Stimulated activated CD8-positive, alpha-beta memory T cell treated with anti-CD3 and anti-CD28 coated beads, Interleukin-4, amount 100 ng/mL, for 24 hours (primary cell): ENCODE measurements at places on chromosomes 16 and 17.

DNA sequence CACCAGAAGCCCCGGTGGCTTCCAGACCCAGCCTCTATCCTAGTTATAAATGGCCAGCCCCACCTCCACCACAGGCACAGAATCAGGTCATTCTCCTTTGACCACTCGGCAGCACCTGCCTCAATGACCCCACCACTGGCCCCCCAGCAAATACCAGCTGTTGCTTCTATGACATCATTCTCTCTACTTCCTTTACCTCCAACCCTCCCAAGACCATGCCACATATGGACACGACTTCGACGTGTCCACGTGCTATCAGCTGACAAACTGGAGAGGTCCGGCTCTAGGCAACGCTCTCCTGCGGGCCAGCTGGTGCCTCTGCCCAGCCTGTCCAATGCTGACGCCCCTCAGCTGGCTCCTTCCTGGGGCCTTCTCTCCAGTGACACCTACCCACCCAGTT lies 5.9 kb downstream of the ALYREF start:
- no peak for DNase-seq

DNA sequence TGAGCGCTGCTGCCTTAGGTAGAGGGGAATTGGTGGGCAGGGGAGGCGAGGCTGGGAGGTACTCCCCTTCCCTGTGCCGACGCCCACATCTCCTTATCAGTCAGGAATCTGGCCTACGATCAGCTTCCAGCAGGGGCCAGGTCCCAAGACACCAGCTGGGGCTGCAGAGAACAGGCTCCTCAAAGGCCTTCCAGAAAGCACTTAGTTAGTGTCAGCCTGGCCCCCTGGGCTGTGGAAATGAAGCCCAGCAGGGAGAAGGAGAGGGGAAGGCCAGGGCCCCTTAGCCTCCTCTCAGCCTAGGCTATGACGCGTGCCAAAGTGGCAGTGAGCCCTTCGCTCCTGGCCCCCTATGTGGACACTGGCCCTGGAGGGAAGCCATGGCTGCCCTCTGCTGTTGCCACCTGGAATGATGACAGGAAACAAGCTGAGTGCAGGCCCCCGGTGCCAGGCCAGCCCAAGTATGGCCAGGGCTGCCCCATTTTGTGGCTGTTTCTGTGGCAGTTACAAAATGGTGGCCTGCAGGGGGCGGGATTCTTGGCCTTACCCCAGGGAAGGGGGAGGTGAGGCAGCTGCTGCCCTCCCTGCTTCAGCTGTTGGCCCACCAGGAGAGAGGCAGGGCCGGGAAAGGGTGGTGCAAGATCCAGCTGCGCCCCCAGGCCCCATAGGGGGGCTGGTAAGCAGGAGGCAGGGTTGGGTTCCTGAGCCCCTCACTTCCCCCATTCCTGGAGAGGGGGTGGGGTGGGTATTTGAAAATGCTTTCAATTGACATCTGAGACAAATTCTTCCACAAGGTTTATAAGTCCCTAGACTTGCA lies 11.3 kb downstream of the TBX4 start:
- DNase-seq, result no peak

- DNase-seq, result no peak
Measured at GRCh38 chr17:75367312-75367711, 38.2 kb downstream of the GRB2 start.

DNA sequence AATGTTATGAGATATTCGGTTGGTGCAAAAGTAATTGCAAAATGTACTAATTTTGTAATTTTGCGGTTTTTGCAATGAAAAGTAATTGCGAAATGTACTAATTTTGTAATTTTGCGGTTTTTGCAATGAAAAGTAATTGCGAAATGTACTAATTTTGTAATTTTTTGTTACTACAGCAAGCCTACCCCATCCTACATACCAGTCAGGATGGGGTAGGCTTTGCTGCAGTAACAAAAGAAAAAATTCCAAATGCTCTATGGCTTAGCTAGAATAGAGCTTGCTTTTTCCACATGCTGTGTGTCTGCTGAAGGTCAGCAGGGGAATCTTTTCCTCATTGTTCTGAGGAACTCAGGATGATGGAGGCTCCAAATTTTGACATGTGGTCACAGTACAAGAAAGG lies 83.3 kb upstream of the GPRC5B start:
- no peak for DNase-seq

GRCh38 chr17:46851029-46851741 lies at the start of gene WNT9B:
TSS of gene WNT9B (plus strand) at chr17:46851583. CDS start at chr17:46851639, 56 bp downstream.
- DNase-seq, result no peak

DNA sequence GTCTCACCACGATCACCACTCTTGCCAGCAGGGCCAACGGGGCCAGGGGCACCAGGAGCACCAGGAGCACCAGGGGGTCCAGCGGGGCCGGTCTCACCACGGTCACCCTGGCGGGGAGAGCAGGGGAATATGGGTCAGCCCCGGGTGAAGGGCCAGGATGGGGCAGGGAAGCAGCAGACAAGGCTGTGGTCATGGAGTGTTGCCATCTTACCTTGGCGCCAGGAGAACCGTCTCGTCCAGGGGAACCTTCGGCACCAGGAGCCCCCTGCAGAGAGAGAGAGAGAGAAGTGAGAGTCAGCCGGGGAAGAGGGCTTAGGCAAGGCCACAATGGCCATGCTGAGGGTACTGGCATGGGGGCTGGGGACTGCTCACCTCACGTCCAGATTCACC lies 12.9 kb downstream of the COL1A1 start:
- no peak for DNase-seq

- no peak for DNase-seq
Measured at GRCh38 chr17:37344519-37344918, 31.3 kb upstream of the C17orf78 start.

- no peak for DNase-seq
Measured at GRCh38 chr17:50358177-50358576, 12.3 kb downstream of the XYLT2 start.
